ENCODE measurements at places on chromosomes 7 and 10.
A peak's percentile ranks its signal among the peaks of the same experiment; 100 is the strongest.

GRCh38 chr7:123154231-123154860, 45.4 kb downstream of the SLC13A1 start:
- DNase-seq = peak; percentile 32

DNA sequence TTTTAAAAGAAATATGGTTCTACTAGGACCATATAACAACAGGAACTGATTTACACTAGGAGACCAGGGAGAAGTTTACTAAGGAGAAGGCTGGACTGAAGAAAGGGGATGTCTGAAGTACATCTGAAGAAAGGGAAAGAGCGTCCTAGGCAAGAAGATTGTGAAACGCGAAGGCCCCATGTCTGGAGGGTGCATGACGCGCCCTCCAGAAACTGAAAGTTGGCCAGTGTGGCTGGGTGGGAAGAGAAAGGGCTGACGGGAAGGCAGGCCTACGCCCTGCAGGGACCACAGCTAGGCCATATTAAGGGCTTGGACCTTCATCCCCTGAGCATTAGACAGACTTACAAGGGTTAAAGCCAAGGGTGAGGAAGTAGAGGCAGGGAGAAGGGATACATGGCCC, 158.0 kb downstream of the TRIL start:
- DNase-seq = no peak

DNA sequence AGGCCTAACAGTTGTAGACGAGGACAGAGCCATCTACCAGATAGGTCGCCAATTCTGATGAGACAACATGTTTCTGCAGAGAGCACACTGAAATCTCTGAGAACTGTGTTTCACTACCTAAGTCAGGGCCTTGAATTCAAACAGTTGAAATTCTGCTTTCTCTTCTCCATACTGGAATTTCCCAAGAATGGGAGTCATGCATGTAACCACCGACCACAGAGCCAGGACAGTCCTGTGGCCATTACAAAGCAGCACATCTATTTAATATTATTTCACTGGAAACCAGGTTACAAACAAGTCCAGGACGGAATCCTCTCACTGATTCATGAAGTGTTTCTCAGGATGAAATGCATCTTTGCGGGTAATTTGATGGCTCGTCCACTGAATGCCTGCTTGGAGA, 62.0 kb upstream of the ST8SIA6 start:
- DNase-seq = no peak

- DNase-seq = peak; percentile 28
These were observed 83.0 kb upstream of the DUSP5 start for GRCh38 chr10:110414548-110415309.

DNA sequence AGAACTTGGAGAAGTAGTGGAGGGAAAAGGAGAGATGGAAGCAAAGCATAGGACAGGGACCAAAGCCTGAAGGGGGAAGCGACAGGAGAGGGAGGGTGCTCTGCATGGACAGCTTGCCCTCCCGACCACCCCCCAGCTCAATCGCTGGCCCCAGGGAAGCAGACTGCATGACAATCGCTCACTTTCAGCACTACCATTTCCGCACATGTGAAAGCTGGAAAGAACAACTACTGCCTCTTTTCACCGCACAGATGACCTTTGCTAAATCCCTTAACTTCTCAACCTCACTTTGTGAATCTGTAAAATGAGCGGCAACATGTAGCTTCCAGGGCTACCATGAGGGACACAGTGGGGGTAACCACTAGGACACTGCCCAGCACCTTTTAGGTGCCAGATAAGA, 17.1 kb downstream of the VOPP1 start:
- DNase-seq = no peak

DNA sequence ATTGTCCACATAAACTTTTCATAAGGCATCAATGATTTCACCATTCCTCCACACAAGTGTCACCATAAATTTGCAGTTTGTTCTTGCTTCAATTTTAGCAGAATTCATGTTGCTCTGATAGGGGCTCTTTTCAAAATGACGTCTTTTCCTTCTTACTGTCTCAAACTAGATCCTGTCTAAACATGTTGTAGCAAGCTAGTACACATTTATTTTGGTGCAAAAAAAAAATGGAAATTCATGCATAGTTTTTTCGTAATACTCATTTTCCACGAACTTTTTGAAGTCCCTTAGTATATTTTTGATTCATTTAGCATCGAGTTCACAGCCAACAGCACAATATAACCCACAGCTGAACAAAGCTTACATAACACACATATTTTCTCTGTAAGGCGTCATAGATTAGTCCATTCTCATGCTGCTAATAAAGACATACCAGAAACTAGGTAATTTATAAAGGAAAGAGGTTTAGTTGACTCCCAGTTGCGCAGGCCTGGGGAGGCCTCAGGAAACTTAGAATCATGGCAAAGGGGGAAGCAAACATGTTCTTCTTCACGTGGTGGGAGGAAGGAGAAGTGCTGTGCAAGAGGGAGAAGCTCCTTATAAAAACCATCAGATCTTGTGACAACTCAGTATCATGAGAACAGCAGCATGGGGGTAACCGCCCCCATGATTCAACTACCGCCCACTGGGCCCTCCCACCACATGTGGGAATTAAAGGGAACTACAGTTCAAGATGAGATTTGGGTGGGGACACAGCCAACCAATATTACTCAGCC, 301.5 kb downstream of the CCDC3 start:
- DNase-seq = no peak

GRCh38 chr10:124217906-124218804, 124.8 kb upstream of the CHST15 start:
- DNase-seq = no peak

DNA sequence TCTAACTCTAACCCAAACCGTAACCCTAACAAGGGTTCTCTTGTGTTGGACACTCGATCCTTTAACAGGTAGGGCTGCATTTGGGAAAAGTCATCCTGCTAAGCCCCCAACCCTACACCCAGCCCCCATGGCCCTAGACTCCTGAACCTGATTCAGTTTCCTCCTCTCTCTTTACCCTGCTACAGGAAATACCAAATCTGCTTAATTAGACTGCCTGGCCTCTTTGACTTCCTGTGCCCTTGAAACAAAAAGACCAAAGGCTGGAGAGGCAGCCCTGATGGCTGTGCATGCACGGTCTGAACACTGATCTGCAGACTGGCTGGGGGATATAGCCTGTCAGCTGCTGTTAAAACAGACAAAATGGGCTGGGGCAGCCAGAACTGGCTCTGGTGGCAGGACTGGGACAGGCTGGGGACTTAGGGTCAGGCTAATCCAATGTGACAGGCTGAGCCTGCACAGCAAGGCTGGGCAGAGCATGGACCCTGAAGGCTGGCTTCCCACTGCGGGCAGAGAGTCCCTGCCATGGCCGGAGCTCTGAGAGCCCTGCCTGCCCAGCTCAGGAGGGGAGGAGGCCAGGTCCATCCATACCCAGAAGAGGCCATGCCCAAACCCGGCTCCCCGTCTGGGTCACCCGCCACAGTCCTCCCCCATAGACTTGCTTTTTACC, 51.0 kb upstream of the MSMB start:
- DNase-seq = no peak

DNA sequence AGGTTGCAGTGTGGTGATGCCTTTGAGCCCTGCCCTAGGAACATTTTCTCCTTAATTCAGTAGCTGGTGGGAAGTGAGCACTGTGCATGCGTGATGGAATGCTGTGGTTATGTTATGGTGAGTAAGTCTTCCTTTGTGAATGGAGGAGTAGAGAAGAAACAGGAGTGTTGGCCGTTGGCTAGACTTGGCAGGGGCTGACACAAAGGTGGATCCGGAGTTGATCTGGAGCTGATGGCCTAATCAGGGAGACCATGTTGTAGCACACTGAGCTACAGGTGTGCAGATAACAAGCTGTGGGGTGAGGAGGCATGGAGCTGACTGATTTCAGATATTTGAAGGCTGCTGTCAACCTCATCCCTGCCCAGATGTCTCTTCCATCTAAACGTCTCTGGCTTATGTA, 122.3 kb downstream of the CNNM2 start:
- no peak for DNase-seq

- DNase-seq = no peak
These were observed 47.5 kb upstream of the AGMO start for GRCh38 chr7:15609287-15609686.

DNA sequence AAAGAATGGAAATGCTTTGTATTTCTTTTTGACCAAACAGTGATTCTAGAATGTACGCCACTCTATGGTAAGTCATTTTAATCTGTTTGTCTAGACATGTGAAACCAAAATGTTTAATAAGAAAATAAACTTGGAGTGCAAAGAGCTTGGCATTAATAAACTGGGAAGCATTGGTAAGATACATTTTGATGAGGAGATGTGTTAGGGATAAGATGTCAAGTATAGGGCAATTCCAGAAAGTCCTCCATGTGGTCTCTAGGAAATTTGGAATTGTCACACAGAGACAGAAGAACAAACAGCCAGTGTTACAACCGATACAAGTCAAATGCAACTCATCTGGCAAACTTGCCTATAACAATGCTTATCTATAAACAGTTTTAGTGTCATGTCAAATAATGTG, 410.7 kb upstream of the SEMA3A start:
- DNase-seq = no peak

GRCh38 chr10:34679177-34679576, 135.9 kb downstream of the PARD3 start:
- no peak for DNase-seq

DNA sequence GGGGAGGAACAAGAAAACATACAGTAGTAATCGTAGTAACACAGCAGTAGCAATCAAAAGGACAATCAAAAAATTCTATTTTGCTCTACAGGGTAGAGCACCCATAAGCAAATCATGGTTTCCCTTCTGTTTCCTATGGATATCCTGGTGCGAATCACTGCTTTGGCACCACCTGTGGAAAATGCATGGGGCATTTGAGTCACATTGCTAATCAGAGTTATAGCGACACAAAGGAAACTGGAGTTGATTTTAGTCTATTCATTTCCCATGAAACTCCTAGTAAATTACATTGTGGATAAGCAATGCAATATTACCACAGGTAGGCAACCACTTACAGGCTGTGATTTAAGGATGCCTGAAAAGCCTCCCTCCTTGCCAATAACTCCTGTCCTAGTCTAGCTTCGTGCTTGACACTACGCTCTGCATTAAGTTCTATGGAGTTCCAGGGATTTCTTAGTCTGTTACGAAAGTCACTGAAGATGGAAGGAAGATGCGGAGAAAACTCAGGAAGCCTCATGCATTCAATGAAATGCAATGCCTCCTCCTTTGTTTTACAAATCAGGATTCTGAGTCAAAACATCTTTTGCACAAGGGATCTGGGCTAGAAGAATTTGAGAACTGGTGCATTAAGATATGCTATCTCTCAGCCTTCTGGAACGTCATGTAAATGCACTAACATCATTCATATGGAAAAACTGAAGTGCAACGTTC, 188.4 kb downstream of the DGKI start:
- DNase-seq = no peak

DNA sequence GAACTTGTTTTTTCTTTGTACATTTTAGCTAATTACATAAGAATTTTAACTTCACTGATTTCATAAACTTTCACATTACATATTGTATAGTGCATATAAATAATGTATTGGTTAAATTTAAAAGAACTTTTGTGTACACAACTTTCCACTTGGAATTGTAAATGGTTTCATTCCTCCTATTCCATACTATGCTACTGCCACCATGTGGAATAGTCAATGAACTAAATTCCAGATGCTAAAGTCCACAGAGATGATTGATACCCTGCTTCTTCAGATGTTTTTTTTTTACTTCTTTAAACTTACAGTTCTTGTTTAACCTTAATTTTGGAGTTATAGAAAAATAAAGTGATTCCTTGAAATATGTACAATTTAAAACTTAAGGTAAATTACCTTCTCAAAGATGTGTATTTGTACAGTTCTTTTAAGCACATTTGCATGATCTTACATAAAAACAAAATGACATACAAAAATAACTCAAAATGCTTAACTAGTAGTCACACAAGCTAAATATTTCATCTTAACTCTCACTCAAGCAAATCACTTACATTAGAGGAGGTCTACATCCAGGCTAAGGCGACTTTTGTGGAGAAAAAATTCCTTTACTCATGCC, 247.6 kb upstream of the HGF start:
- no peak for DNase-seq

DNA sequence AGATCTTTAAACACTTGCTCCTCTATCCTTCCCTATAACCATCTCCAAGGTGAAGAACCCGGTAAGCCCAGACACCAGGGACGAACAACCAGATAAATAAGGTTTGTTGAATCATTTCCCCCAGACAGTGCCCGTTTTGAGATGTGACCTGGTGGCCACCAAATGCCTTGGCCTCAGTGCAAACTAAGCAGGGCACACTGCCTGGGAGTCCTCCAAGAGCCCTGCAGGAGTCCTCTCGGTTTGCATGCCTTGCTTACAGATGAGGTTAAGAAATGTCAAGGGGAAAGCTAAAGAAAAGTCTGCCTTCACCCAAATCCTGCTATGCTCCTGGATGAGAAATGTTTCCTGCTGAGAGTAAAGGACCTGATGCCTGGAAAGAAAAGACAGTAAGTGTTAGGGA, 31.6 kb downstream of the SLIT1 start:
- no peak for DNase-seq

DNA sequence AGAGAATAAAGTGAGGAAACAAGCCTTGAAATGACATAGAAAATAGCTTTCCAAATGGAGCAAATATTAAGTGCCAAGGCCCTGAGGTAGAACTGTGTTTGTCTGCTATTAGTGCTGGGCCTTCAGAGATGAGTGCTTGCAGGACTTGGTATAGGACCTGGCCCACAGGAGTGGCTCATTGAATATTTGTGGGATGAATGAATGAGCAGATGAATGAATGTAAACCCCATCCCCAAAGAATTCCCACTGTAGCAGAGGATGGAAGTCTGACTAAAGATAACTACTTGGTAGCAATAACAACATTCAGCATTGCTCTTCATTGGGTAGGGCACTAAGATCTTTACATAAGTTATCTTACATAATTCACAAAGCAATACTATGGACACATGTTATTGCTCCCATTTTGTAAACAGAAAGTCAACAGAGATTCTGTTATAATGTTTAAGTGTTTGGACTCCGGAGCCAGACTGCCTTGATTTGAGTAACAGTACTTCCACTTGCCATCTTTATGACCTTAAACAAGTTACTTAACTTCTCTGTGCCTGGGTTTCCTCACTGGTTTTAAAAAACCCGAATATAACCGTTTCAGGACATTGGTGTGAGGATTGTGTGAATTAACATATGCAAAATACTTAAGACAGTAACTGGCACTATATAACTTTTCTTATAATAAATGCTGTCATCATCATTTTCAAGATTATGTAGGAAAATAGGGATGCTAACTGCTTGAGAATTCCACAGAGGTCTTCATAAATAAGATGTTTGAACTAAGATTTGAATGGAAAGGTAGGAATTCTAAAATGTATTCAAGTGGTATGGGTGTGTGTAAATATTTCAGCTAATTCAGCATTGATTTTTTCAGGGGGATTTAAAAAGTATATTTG, 141.9 kb downstream of the PRKG1 start:
- DNase-seq = no peak

Data from T1000 (cell line).